Breast epithelium (tissue), 4 donors: ENCODE measurements at places on chromosomes 6 and 20. TPM values are rescaled to one million over a fixed set of nuclear protein-coding genes. Genes with fewer than 3 reads are reported as not detected.

CBLN4 gene
- total RNA-seq: 1.0 TPM

ACAT2 gene
- 10.1 TPM for total RNA-seq

LY6G6F gene
- total RNA-seq: not detected

PRDM13 gene
- total RNA-seq: not detected

- peak overlapping the region; percentile 54 for H3K27ac ChIP-seq
- no peaks in the 10 kb centered on the region for H3K36me3 ChIP-seq
Observed at GRCh38 chr6:169140986-169141495, 112.6 kb downstream of the THBS2 start.

DNA sequence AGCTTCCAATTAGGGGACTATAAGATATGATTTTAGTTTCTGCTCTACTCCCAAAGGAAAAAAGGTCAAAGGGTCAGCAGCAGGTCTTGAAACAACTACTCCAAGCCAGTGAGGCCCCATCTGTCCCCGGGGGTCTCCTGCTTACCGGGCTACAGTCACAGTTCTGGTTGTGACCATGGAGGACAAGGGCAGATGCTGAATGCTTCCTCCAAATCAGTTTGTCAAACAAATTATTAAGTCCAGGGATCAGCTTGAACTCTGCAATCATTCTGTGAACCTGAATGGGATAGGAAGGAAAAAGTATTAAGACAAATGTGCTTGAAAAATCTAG, 60.2 kb downstream of the MYH7B start:
- H3K4me3 ChIP-seq: no peak overlapping the region
- H3K36me3 ChIP-seq: no peaks in the 10 kb centered on the region
- H3K4me1 ChIP-seq: no peaks in the 10 kb centered on the region
- DNase-seq: no peak
- H3K27me3 ChIP-seq: no peaks in the 10 kb centered on the region

DNA sequence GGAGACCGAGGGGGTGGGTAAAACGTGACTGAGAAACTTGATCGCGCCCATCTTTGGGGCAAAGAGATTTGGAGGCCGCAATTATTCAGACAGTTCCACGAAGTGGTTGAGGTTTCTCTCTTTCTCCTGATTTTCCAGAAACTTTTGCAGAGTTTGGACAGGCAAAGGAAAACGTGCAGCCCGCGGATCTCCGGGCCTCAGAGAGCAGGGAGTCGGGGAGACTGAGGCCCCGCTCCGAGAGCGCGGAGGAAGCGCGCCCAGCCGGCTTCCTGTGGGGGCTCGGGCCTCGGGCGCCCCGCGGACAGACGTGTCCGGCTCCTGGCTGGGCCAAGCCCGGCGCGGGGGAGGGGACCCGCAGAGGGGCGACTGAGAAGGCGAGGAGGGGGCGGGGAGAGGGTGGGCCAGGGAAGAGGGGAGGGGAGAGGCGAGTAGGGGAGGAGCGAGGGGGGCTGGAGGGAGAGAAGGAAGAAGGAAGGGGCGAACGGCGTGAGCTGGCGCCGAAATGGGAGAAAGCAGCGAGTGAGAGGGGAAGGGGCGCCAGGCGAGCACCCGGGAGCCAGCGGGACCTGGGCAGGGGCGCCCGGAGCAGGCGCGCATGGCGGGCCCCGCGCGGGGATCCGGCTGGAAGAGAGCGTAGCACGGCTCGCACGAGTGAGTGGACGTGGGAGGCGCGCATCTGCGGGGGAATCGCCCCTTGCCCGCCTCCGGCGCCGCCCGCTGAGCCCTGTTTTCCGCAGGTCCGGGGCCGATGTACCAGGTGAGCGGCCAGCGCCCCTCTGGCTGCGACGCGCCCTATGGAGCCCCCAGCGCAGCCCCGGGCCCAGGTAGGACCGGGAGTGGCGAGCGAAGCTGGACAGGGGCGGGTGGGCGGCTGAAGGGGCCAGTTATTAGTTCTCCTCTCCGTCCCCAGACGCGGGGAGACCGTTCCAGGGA, at the start of gene MDFI:
TSS of gene MDFI (plus strand) at position 467 of the 933 bp plus-strand sequence. CDS start at position 749, 282 bp downstream.
- no peaks in the 10 kb centered on the region for H3K36me3 ChIP-seq
- peaks cover 4% of the 10 kb centered on the region for H3K27me3 ChIP-seq
- H3K4me3 ChIP-seq: peak within 1 kb of the TSS; percentile 68
- H3K27ac ChIP-seq: peak within 1 kb of the TSS; percentile 87
- DNase-seq: no peak

DNA sequence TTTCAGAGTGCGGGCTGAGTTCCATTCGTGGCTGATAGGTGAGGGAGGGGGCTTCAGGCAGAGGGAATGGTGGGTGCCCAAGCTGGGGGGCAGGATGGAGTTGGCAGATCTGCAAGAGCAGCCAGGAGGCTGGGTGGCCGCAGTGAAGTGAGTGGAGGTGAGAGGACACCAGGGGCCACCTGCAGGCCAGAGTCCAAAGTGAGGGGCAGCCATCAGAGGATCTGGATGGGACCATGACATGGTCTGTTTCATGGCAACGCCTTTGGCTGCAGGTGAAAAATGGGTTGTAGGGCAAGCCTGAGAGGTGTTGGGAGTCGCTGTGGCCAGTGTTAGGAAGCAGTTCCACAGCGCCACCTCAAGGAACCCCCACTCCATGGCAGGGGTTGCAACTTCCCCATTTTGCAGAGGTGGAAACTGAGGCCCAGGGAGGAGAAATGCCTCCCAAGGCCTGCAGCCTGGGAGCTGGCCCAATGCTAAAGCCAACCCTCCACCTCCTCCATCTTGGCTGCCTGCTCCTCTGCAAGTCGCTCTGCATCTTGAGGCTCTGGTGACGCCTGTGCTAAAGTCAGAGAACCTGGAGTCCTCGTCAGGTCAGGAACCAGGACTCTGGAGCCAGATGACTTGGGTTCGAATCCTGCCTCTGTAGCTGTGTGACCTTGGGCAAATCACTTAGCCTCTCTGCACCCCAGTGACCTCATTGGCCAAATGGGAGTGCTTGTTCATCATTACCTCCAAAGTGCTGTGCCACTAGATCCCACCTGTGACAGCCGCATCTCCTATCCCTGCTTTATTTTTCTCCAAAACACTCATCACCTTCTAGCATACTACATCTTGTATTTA, 153.8 kb downstream of the CEBPB start:
- H3K27ac ChIP-seq: peak overlapping the region; percentile 89
- H3K4me1 ChIP-seq: peaks cover 40% of the 10 kb centered on the region
- no peak overlapping the region for H3K4me3 ChIP-seq
- H3K27me3 ChIP-seq: no peaks in the 10 kb centered on the region
- no peaks in the 10 kb centered on the region for H3K36me3 ChIP-seq

DNA sequence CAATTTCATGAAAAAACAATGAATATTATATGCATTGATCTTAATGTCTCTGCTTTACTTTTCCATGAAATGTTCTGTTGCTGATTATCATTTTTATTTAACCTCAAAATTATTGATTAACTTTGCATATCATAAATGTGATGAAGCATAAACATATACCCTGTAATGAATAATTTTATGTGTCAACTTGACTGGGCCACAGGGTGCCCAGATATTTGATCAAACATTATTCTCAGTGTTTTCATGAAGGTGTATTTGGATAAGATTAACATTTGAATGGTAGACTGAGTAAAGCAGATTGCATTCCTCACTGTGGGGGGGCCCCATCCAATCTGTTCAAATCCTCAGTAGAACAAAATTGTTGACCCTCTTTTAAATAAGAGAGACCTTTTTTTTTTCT, 265.2 kb downstream of the CENPW start:
- H3K27me3 ChIP-seq: no peaks in the 10 kb centered on the region
- no peak overlapping the region for H3K27ac ChIP-seq
- H3K4me3 ChIP-seq: no peak overlapping the region
- H3K36me3 ChIP-seq: no peaks in the 10 kb centered on the region
